ENCODE measurements at places on chromosomes 6 and 20.

DNA sequence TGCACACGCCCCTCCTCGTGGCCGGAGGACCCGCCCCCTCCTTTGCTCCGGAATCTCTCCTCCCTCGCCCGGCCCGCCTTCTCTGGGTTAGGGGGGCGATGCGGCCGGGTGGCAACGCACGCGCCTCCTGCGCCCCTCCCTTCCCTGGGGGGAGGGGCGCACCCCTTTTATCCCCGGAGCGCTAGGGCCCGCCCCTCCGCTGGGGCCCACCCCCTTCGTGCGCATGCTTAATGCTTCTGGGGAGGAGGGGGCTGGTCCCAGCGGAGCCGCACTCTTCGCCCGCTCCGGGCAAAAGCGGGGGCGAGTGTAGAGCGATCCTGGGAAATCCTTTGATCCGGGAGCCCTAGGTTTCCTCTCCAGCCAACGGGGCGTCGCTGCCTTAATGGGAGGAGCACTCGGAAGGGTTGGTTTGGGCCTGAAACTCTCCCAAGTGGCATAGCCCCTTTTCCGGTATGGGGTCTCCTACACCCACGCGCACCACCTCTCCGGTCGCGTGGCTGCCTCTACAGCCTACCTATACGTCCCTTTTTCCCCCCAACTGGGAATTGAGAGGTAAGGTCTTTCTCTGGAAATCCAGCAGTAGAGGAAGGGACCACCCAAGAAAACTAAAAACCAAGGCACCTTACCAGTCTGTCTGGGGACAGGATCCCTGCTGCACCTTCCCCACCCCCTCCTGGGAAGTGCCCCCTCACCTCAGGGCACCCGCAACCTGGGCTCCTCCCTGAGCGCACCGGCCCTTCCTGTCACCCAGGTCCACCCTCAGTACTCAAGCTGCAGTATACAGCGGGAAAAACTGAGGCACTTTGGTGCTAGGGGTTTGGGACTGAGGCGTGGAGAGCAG is 2.1 kb downstream of the SOX12 start:
- peak; percentile 67 for DNase-seq

- DNase-seq, result no peak
These were observed 31.7 kb upstream of the SCUBE3 start for GRCh38 chr6:35181933-35182612.

DNA sequence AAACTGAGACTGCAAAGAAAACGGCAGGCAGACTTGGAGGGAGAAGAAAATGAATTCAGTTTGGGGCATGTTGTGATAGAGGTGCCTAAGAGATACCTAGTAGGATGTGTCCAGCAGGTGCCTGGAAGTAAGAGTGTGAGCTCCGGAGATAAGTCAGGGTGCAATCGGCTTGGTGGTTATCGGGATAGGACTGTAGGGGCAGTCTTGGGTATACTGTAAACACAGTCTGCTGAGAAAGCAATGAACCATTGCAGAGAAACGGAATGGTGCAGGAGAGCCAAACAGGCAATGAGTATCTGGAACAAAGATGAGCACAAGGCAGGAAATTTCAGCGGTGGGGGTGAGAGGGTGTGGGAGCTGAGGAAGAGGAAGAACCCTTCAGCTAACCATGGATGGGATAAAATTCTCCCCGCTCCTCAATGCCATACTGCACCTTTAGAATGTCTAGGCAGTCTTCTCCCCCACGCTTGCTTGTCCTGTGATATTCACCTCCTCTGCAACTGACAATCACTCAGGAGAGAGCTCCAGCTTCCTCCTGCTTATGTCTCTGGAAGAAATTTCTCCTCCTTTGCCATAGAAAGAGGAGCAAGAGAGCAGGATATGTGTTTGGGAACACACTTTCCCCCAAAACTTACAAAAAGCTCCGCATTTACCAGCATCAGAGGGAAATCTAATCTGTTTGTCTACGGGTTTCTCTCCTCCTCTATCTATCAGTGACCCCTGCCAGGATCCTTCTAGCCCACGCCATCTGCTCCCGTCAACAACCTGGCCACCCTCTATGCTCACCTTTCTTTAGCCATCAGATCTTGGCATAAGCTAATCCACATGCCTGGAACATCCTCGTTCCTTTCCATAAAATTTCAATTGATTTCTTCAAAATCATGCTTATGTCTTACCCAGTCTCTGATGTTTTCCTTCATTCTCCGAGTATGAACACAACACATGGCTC is 381.7 kb upstream of the JARID2 start:
- DNase-seq, result no peak

- DNase-seq, result no peak
These were observed 248.1 kb upstream of the FOXQ1 start for GRCh38 chr6:1063671-1064355.

DNA sequence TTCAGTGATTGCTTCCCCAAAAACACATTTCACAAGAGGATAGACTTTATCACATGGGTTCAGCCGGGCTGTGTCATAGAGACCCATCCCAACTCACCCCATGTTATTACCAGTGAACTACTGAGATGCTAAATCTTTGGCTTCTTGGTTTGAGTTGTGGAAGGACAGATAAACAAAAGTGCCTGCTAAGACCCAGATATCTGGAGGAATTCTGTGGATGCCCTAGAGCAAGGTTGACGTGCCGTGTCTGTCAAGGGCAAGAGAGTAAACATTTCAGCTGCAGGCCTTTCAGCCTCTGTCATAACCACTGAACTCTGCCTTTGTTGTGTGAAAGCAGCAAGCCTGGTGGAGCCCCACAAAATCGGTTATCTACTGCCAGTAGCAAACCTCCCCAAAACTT is 11.2 kb upstream of the THBD start:
- DNase-seq, result no peak
